ENCODE measurements at places on chromosomes 2 and 18.

- DNase-seq = no peak
These were observed 27.1 kb upstream of the PIEZO2 start for GRCh38 chr18:11176481-11176881.

- no peak for DNase-seq
These were observed 1653.1 kb upstream of the SLC39A10 start for GRCh38 chr2:194003911-194004310.

DNA sequence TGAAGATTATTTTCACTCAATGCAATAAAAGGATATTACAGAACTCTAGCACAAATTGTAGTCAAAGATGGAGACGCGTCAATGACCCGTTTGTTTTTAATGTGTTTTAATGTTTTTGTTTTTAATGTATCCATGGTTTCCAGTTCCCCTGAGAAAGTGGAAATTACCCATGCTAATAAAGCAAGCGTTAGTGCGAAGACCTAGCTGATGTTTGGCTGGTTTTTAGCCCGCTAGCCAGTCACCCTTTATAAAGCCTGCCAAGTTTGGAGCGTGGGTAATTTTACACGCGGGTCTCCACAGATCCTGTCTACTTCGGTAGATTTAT, 430 bp upstream of the CHMP1B start:
- DNase-seq = no peak

GRCh38 chr18:31230495-31230894, 67.8 kb upstream of the DSC1 start:
- no peak for DNase-seq

DNA sequence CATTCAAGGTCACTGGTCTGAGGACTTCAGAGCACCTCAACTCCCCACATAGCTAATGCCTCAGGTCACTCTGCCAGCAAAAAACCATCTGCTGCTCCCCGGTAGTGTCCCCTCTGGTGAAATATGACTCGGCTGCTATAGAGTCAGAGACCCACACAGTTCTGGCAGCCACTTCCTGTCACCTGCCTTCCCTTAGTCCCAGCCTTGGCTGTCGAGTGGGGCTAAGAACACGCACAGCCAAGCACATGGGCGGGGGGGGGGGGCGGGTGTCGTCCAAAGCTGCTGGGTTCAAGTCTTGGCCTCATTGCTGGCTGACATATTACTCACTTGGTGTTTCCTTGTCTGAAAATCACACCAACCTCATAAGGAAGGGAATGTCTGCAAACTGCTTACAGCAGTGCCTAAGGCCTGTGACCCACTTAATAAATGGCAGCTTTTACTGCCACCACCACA, 37.5 kb downstream of the POLR1A start:
- peak; percentile 22 for DNase-seq

- no peak for DNase-seq
These were observed 3.4 kb upstream of the TNFAIP6 start for GRCh38 chr2:151353995-151354394.

GRCh38 chr2:143345887-143346787, 216.9 kb downstream of the ARHGAP15 start:
- DNase-seq = no peak

GRCh38 chr18:76823161-76823538, 793 bp downstream of the ZNF236 start:
- peak; percentile 24 for DNase-seq

GRCh38 chr2:43537137-43537536, 58.7 kb downstream of the THADA start:
- DNase-seq = no peak

- DNase-seq = no peak
These were observed 171.1 kb upstream of the MYT1L start for GRCh38 chr2:2502201-2502549.

GRCh38 chr18:41022484-41022883, 932.5 kb upstream of the PIK3C3 start:
- no peak for DNase-seq

DNA sequence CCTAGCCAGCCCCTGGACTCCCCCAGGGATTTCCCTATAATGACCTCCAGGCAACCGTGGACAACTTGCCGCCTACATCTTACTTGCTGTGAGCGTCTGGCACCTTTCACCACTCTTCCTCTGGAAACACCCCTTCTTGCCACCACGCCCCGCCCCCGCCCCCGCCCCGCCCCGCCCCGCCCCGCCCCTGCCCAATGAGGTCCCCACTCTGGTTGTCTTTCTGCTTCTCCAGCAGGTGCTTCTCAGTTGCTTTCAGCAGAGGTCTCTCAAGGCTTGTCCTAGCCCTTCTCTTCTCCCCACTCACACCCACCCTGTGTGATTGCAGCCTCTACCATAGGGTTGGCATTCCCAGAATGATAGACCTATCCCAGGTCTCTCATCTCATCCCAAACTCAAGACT, 214.5 kb downstream of the EN1 start:
- DNase-seq = no peak

DNA sequence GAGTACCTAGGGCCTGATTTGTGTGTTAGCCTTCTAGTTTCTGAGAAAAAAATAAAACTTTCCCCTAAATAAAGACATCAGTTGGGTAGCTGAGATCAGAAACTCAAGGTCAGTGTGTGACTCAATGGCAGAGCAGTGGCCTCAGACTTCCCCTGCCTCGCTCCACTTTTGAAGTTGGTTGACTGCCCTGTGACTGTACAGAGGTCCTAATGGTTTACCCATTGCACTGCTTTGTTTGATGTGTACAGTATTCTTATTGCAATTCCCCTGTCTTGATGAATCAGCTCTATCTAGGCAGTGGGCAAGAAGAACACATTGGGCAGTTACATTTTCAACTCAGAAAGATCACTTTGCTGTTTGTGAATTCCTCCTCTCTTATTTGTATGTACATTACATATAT, 315.7 kb downstream of the KCNS3 start:
- DNase-seq = no peak

DNA sequence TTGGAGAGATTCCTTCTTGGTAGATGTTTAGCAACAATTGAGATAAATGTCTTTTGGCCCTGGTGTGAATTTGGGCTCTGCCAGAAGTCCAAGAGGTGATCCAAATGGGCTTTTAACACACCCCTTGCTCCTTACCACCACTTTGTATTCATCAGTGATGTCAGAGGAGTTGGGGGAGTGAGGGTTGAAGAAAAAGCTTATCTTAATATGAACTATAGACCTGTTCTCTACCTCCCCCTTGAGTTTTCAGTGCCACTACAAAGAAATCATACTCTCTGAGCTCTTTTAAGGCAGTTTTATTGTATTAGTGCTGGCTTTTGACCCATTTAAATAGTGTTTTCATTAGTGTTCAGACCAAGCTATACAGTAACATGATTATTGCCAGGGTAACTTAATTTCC, 229.1 kb downstream of the PHLPP1 start:
- DNase-seq = no peak

DNA sequence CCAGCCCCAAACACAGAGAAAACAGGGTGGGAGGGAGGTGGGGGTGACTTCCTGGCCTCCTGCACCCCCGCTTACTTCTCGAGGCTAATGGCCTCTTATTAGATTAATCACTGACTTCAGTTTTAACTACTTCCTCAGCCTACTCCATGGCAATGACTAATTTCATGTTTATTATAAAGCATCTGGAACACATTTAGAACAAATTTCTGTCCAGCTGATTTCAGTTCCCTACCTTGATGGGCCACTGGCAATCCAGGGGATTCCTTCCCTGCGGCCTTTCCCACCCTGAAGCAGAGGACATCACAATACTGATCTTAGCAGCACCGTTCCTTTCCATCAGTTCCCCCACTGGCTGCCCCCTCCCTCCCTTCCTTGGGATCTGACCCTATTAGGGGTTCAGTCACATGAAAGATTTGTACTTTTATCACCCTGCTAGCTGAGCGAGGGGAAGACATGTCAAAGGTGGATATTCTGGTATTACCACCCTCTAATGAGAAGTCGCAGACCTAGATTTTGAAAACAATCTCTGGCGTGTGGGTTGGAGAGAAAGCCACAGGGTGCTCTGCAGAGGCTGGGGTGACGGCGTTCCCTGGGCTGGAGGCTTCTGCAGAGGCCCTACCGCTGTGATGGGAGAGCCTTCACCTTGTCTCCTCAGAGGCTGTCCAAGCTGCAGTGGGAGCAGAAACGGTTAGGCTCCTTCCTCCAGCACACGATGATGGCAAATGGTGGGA, 67.6 kb downstream of the KIAA2012 start:
- no peak for DNase-seq

DNA sequence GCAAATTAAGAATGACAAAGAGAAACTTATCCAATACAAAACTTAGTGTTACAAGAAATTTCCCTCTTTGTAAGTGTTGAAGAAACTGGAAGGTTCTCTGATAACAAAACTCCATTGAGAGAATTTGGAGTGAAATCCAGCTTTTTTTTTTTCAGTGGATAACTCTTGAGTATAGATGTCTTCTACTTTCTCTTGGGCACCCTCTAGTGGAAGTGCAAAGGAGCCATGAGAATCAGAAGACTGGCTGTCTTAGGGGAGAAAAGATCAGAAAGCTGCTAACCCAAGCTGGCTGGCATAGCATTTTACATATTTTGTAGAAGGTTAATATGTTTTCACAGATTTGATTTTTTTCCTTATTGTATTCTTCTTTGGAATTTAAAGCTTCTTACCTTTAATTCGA, 138.8 kb upstream of the SATB2 start:
- no peak for DNase-seq

GRCh38 chr18:69599377-69599776, 198.7 kb downstream of the DOK6 start:
- no peak for DNase-seq

DNA sequence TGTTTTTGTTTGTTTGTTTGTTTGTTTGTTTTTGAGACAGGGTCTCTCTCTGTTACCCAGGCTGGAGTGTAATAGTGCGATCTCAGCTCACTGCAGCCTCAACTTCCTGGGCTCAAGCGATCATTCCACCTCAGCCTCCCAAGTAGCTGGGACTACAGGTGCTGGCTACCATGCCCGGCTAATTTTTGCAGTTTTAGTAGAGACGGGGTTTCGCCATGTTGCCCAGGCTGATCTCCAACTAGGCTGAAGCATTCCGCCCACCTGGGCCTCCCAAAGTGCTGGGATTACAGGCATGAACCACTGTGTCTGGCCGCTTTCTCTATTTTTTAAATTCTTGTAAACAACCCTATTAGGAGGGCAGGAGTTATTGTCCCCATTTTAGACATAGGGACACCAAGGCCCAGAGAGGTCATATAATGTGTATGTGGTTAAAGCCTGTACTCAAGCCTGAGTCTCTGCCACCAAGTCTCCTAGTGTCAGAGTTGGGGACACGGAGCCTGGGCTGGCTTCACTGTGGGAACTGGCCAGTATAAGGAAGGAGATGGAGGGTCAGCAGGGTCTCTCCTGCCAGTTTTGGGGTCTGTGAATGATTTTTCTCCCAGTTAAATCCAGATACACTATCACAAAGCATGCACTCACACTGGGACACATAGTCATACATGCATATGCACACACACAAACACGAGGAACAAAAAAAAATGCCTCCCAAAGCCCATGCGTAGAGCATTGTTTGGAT, 27.5 kb upstream of the MCFD2 start:
- DNase-seq = no peak

DNA sequence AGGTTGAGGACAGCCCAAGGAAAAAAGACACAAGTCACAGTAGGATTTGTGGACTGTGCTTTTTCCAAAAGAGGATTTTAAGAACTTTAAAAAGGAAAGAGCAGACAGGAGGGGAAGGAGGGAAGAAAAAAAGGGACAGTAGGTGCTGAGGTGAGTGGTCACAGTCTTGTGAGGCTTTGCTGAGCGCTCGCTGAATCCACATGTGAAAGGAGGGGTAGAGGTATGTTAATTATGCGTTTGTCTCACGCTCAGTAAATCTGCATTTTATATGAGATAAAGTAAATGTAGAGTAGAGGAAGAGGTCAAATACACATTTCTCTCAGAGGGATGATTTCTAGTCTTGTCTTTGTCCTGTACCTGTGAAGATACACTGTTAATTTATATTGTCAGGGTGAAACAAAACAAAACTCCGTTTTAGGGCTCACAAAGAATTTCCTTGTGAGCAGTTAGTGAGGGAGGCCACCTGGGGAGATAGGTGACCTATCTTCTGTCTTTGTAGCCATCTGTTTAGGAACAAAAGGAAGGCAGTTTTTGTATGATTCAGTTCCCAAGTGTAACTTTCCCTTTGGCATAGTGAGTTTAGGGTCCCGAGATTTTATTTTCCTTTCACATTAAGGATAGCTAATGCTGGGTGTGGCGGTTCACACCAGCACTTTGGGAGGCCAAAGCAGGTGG, 25.3 kb downstream of the GNAL start:
- DNase-seq = no peak

GRCh38 chr2:170651624-170652325, 63.4 kb upstream of the SP5 start:
- peak; percentile 26 for DNase-seq

- no peak for DNase-seq
These were observed 220.5 kb downstream of the CYP26B1 start for GRCh38 chr2:71926876-71927756.

Data from stimulated activated CD4-positive, alpha-beta T cell treated with anti-CD3 and anti-CD28 coated beads, Interleukin-2, amount 100 ng/mL, for 24 hours (primary cell).